Foreskin fibroblast (primary cell): ENCODE measurements at places on chromosomes 16 and 17.
A peak's percentile ranks its signal among the peaks of the same experiment; 100 is the strongest.

- no peak for DNase-seq
Measured at GRCh38 chr17:65637786-65638185, 76.3 kb upstream of the AXIN2 start.

DNA sequence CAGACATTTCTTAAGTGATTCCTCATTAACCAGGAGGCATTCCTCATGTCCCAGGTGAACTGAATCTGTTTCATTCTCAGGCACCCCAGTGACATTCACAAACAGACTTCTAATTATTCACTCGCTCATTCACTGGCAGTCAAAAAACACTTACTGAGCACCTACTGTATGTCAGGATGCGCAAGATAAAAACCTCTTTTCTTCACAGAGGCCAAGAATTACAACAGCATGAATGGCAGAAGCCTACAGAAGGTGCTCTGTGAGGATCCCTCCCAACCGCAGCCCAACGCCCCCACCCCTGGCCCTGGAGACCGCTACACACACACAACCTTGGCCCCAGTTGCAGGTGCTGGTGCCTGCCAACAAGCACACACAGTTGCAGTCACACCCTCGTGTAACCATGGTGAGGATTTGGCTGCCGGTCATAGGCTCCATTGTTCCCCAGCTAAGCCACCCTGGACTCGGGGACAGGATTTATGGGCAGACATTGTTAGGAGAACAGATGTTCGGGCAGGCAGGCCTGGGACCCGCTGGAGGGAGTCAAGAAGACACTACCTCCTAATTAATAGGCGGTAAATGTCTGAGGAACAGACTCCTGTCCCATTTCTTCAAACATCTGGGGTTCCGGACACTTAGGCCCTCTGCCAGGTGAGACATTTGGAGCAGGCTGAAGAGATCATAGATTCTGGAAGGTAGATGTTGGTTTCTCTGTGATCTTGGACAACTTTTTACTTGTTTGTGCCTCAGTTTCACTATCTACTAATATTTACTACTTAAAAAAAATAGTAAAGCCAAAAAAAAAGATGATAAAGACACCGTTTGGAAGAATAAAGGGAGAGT is 43.2 kb downstream of the CUEDC1 start:
- no peak for DNase-seq

DNA sequence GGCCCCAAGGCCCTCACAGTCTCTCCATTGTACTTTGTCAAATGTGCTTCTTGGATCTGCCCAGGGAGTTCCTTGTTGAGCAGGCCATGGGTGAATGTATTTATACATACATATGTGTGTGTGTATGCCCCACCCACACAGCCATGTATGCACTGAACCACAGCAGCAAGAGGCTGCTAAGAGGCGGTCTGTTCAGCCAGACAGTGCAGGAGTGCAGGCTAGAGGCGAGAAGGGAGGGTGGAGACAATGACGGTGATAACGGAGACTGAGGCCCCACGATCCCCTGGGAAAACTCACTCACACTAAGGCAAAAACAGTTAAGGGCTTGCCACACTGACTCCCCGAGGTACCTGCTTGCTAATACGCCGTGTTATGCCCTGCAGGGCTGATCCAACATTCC is 151.0 kb upstream of the CDC42EP4 start:
- DNase-seq, result no peak

DNA sequence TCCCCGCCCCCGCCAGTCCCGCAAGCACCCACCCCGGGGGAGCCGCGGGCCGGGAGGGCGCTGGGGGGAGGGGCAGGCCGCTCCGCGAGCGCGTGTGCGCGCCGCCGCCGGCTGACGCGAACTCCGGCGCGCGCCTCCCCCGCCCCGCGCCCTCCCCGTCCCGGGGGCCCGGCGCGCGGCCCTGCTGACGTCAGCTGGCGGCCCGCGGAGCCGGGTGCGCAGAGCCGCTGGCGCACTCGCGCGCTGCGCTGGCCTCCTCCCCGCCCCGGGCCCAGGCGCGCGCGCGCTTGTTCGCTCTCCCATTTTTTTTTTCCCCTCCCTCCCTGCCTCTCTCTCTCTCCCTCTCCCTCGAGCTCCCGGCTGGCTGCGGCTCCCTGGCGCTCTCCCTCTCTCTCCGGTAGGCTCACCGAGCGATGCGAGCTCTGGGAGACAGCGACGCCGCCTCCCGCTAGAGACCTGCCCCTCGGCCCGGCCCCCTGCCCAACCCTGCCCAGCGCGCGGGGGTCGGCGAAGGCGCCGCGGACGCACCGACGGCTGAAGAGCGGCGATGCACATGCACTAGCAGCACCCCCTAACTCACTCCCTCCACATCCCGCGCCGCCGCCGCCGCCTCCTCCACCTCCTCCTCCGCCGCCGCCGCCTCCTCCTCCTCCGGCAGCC is at the start of gene GNAO1:
GNAO1 (plus strand) TSS at position 334 of the 660 bp plus-strand sequence. CDS start 747 bp downstream, outside the sequence.
- peak; percentile 64 for DNase-seq

DNA sequence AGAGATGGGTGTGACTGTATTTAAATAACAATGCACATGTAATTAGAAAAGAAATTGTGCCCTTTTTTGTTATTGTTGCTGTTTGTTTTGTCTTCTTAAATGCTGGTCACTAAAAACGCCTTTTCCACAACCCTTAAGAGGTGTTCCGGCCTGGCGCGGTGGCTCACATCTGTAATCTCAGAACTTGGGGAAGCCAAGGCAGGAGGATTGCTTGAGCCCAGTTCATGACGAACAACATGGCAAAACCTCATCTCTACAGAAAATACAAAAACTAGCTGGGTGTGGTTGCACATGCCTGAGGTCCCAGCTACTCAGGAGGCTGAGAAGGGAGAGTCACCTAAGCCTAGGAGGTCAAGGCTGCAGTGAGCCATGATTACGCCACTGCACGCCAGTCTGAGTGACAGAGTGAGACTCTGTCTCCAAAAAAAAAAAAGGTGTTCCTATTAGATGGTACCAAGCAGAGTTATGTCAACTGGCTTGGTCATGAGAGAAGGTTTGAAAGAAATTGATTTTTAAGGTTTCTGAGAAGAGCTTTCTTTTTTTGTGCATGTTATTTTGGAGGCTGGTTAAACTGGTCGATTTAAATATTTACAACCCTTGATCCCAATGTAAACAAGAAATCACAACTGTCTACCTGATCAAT is 23.5 kb upstream of the RFFL start:
- no peak for DNase-seq

DNA sequence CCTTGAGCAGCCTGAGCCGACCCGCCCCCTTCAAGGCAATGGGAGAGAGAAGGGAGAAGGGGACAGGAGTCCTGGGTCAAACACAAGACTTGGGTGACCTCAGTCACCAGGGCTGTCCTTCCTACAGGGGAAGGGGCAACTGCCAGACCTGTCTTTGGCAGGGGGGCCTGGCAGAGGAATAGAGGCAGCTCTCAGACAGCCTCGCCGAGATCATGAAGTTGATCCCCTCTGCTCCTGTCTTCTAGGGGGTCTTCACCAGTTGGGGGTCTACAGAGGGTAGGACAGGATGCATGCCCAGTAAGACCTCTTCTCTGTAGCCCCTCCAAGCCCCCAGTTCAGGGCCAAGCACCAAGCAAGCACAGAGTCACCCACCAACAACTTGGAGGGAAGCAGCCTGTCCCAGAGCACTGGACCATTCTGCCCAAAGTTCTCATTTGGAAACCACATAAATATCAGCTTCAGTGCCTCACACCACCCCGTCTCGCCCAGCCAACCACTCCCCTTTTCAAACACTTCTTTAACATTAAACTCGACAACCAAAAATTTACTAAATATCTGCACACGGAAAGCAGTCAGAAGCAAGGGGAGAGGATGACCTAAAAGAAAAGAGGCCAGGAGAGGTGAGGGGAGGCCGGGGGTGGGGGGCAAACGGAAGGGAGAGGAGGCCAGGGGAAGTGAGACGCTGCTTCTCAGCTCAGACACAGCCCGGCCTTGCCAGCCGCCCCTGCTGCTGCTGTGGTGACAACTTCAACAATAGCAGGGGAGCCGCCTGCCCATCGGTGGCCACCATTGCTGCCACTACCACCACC is 7.7 kb downstream of the DOK4 start:
- peak; percentile 24 for DNase-seq

GRCh38 chr16:21208446-21209230 is 2.7 kb downstream of the ZP2 start:
- DNase-seq, result no peak

DNA sequence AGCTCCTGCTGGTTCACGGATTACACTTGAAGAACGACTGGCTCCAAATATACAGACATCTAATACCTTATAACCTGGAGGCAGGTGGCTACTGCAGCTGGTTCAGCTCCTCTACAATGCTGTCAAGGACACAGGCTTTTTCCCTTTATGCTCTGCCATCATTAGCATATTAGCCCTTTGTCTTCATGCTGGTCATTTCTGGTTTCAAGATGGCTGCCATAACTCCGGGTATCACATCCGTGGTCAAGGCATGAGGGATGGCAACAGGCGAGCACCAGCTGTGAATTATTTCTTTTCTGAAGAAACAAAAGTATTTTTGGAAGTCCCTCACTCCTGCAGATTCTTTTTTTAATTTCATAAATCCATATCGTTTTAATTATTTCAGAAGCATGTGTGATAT is 124.3 kb upstream of the MED13 start:
- no peak for DNase-seq

- no peak for DNase-seq
Measured at GRCh38 chr16:66961914-66962313, 848 bp downstream of the CES3 start.

GRCh38 chr17:50955160-50955559 is 89.0 kb upstream of the TOB1 start:
- DNase-seq, result no peak

GRCh38 chr17:48068491-48068961 is 20.4 kb downstream of the NFE2L1 start:
- DNase-seq, result peak; percentile 47

- DNase-seq, result no peak
Measured at GRCh38 chr17:73541111-73541510, 103.1 kb downstream of the SDK2 start.
